ENCODE measurements at places on chromosomes 2 and 18.

DNA sequence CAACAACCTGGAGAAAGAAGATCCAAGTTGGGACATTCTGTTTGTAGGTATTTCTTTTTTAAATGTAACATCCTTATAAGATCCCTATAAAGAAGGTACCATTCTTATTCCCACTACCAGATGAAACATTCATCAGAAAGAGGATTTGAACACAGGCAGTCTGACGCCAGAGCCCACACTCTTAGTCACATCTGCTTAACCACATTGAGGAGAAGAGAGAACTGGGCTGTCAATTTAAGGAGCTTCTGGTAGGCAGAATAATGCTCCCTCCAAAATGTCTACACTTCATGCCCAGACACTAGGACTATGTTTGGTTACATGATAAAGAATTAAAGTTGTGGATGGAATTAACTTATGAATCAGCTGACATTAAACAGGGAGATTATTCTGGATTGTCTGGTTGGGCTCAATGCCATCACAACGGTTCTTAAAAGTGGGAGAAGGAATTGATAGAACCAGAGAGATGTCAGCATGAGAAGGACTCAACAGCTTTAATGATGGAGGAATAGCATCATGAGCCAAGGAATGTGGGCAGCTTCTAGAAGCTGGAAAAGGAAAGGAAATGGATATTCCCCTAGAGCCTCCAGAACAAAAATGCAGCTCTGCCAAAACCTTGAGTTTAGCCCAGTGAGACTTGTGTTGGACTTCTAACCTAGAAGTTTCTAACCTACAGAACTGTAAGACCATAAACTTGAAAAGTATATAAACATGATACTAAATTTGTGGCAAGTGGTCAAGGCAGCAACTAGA is 82.2 kb downstream of the KLF7 start:
- DNase-seq: no peak

GRCh38 chr2:200357845-200358244 is 51.4 kb downstream of the SPATS2L start:
- no peak for DNase-seq

GRCh38 chr2:111703759-111704158 is 180.2 kb downstream of the ANAPC1 start:
- no peak for DNase-seq

GRCh38 chr2:723761-724160 is 46.6 kb upstream of the TMEM18 start:
- DNase-seq: no peak

DNA sequence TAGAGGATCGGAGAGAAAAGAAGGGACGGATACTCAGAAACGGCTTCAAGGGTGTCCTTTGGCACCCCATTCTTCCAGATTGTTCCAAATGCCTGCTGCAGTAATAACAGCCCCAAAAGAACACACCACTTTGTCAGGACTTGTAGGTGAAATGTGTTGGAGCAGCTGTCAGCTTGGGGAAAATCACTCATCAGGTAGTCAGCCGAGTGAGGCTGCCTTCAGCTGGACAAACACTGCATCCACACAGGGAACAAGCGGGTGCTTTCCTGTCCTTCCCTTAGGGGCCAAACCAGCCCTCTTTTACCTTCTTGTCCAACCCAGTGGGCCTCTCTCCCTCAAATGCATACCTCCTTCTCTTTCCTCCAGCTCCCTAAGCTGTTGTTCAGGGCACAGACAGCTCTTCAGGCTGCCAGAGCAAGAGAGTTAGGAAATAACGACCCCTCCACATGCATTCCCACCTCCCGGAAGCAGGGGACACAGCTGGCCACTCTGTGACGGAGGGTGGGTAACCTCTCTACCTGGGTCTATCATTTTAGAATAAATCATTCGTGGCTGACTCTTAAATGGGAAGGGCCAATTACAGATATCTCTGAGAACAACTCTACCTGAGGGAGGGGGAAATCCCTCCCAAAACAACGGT is 48.1 kb downstream of the BCL11A start:
- no peak for DNase-seq

DNA sequence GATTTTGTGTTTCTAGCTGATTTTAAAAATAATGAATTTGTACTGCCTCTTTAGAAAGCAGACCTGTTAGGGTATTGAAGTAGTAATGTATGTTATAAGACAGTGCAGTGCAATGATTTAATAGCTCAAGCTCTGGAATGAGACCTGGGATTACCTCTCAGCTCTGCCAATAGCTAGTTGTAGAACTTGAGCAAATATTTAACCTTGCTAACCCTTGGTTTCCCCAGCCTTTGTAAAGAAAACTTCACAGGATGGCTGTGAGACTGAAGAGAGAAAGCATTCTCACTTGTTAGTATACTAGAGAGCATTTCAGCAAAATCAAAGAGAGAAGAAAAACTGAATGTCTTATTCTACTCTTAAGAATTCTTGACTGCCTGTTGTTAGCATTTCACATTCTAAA is 293.9 kb downstream of the KIAA1328 start:
- DNase-seq: no peak

DNA sequence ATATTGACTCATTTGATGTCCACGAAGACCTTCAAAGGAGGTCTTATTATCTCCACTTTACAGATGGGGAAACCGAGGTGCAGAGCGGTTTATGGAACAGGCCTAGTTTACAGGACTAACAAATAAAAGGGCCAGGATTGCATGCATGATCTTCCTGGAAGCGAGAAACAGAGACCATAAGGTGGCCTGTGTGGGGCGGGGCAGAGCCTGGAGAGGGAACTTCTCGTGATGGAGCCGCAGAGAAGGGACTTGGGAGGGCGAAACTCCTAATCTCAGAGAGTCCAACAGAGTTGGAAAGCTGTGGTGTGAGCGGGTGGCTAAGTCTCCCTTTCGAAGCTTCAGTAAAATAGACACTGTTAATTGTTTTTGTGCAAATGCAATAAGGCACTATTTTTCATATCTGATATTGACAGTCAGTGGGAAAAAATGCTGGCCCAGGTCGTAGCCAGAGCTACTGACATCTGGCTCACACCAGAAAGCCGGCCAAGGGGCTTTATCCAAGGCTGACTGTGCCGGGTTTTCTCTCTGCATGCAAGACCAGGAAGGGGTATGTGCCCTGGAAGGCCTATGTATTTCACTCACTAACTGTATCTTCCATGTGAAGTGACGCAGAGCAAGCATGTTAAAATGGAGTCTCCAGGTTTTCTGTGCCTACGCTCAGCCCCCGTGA is 4.5 kb downstream of the INPP5D start:
- DNase-seq: no peak

DNA sequence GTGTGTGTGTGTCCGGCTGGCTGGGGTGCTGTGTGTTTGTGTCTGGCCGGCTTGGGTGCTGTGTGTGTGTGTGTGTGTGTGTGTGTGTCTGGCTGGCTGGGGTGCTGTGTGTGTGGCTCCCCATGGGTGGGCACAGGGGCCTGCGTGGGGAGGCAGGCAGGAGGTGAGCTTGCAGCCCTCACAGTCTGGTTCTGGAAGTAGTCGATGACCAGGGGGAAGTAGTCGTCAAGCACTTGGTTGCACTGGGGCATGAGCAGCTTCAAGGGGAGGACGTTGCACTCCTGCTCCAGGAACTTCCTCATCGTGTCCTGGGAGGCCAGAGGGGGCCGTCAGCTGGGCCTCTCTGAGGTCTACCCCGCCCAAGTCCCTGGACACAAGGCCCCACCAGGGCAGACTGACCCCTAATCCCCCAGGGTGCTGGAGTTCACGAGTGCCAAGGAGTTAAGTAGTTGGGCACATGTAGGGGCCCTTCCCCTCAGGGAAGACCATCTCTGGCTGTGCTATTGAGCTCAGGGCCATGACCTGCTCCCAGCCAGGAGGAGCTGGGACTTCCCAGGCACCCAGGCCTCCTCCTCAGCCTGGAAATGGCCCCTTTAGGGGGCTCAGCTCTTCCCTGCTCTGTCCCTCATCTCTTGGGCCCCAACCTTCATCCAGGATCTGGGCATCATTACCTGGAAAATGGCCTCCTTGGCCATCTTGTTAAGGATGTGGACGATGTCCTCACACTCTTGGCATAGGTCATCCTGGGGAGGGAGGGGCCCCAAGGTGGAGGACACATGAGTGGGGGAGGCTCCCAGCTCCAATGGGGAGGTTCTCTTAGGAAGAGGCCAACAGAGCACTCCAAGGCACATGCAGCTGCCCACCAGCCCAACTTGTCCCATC is 1.3 kb downstream of the SFTPB start:
- DNase-seq: no peak

DNA sequence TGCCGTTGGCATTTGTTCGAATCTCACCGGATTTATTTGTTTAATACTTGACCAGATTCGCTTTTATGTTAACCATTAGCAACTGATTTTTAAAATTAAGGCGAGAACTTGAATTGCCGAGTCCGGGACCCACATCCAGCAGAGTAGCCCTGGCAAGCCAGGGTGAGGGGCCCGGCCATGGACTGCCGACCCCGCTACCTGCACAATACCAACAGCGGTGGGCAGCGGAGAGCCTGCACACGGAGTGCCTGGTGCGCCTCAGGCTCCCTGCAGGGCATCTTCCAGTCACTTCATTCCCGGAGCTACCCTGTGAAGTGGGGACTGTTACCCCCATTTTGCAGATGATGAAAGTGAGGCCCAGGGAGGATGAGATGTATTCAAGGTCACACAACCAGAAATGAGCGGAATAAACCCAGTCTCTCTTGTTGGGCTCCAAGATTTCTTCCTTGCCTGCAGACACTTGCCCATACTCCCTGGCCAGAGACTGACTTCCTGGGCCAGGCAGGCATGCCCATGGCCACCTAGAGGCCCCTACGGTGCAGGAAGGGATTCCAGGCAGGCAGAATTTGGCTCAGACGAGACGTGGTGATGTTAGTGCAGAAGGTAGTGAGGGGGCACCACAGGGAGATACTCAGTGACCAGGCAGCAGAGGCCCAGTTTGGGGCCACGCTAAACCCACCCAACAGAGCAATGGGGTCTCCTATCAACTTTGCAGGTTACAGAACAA is 2.9 kb downstream of the FBLN7 start:
- no peak for DNase-seq

- DNase-seq: no peak
Observed at GRCh38 chr2:135960656-135961551, 24.5 kb downstream of the DARS1 start.

DNA sequence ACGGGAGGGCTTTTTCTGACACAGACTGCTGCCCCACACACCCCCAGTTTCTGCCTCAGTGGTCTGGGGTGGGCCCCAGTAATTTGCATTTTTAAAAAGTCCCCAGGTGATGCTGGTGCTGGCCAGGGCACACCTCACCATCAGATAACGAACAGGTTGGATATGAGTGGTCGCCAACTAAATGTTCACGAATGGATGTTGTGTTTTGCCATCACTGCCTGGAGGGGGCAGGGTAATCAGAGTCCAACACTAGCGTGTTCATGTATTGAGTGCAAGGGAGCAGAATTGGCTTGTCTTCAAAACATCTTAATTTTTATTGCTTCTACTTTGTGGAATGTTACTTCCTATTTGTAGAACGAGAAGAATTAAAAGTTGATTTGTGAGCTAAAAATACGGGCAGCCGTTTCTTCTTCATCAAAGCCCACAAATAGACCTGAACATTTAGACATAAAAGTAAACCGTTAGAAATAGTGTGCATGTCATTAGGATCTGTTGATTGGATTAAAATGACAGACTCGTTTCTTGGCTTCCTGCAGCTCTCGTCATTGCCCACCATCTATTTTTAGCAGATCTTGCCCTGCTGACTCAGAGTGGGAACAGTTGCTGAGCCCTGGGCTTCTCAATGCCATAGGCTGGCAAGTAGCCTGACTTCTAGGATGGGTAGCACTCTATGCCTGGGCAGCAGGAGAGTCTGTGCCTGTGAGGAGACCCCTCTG is 45.2 kb downstream of the NCK2 start:
- DNase-seq: no peak

DNA sequence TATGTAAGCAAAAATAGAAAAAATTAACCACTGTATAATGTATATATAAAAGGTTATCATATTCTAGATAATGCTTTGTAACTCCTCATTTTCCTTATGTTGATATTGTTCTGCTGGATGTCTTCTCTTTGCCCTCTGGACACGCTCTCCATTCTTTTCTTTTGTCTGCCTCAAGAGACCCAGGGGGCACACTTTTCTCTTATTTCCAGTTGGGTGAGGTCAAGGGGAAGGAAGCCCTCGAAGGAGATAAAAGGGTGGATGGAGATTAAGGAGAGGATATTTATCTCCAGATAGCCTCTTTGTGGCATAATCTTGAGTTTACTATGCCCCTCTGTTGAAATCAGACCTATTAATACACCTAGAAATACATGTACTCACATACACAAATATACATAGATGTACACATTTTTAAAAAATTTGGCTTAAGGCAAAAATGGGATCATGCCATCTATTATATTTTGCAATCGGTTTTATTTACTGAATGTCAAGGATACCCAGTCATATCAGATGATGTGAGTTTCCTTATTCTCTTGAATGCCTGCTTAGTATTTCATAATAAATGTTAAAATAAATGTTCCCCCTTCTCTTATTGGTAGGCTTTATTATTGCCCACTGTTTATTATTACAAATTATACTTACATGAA is 65.3 kb downstream of the LCLAT1 start:
- DNase-seq: no peak

- no peak for DNase-seq
Observed at GRCh38 chr18:74444104-74444503, 13.0 kb downstream of the DIPK1C start.

Data from GM19239 (cell line).